CD4-positive, alpha-beta memory T cell (primary cell): ENCODE measurements at places on chromosomes 4 and X. TPM values are rescaled to one million over a fixed set of nuclear protein-coding genes. Genes with fewer than 3 reads are reported as not detected.

Gene AKAP4
- not detected for total RNA-seq

Gene FREM3
- total RNA-seq: not detected

Gene VCX3A
- not detected for total RNA-seq

Gene SNCA
- total RNA-seq: 1.4 TPM

- DNase-seq: no peak
Observed at GRCh38 chr4:59728496-59728895, 1471.6 kb upstream of the ADGRL3 start.

DNA sequence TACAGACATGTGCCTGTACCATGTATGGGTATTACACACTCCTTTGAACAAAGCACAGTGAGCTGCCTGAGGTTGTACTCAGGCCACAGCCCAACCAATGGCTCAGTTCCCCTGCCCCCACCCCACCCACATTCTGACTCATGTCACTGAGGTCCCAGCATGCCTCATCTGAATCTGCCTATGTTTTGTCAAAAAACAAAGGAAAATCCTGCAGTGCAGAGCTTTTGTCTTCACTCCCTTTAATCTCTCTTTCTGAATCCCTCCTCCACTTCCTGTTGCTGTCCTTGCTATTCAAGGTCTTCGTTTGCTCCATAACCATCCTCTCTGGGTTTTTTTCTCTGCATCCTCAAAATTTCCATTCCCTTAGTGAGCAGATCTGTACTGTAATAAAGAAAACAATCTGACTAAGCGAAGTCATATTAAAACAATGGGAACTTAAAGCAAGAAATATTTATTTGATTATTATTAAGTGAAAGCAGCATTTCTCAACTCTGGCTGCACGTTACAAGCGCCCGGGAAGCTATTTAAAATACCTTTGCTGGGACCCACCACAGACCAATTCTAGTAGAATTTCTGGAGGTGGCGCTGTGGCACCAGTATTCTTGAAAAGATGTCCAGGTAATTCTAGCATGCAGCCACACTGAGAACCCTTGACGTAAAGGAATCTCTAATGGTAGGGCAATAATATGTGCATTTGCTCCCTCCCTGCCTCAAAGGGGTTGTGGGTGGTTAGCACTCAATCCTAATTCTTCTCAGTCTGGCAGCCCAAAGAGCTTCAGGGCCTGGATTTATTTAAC lies 8.7 kb downstream of the GUCY2F start:
- DNase-seq: no peak

DNA sequence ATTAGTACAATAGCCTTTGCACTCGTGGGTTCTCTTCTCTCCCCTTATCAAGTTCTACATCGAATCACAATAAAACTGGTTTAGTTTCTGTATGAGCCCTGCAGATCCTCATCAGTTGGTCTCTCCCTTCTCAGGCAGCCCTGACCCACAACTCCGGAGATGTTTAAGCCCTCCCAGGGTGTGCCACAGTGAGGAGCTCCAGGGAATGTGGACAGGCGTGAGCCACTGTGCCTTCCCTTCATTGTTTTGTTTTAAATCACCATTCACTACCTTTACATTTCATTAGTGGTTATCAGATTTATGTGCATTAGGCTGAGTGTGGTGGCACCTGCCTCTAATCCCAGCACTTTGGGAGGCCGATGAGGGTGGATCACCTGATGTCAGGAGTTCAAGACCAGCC lies 133.2 kb downstream of the LARP7 start:
- DNase-seq: no peak

GRCh38 chr4:183960046-183960420 lies 54.9 kb downstream of the STOX2 start:
- DNase-seq: no peak

DNA sequence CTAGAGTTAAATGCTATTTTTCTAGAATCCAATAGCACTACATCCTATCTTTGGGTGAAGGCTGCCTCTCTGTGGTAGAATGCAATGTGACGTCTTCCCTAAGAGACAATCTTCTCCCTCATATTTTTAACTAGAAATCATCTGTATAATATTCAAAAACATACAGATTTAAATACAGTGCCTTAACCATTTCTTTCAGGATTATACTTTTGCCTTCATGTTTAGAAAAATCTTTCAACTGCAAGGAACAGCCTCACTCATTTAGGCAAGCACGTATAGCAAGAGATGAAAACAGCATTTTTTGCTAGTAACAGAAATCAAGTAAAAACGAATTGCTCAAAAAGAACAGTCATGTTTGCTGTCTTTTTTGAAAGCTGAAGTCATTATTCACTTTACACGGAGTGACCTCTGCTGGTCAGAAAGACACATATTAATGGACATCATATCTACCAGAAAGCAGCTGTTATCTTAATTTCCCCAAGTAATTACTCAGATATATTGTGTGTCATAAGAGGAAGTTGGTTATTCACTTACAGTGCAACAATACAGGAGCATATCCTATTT lies 422.3 kb downstream of the STPG2 start:
- no peak for DNase-seq
